ENCODE measurements at places on chromosomes 4 and X.

- DNase-seq, result no peak
These were observed 65.1 kb downstream of the ADAM29 start for GRCh38 chr4:174983128-174983750.

- DNase-seq, result no peak
These were observed 1742.8 kb downstream of the PCDH7 start for GRCh38 chr4:32462944-32463343.

GRCh38 chrX:48523682-48524081, 2.1 kb downstream of the EBP start:
- DNase-seq, result no peak

DNA sequence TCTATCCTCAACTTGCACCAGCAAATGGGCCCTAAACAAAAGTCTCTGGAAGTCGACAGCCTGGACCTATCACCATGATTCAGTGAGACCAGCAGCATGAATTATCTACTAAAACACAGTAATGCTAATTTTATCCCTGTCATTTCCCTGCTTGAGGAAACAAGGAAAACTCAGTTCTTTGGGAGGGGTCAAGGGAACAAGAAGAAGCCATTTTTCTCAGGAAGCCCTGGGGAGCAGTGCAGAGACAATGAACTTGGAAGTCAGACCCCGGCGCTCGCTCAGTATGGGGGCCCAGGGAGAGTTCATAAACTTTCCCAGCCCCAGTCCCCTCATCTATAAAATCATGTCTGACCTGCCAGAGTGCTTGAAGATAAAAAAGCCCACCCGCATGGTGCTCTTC, 50.4 kb downstream of the DCTD start:
- no peak for DNase-seq

- no peak for DNase-seq
These were observed 20.1 kb upstream of the SMIM14 start for GRCh38 chr4:39658756-39659155.

- no peak for DNase-seq
These were observed 584 bp downstream of the TMEM271 start for GRCh38 chr4:575281-576141.

DNA sequence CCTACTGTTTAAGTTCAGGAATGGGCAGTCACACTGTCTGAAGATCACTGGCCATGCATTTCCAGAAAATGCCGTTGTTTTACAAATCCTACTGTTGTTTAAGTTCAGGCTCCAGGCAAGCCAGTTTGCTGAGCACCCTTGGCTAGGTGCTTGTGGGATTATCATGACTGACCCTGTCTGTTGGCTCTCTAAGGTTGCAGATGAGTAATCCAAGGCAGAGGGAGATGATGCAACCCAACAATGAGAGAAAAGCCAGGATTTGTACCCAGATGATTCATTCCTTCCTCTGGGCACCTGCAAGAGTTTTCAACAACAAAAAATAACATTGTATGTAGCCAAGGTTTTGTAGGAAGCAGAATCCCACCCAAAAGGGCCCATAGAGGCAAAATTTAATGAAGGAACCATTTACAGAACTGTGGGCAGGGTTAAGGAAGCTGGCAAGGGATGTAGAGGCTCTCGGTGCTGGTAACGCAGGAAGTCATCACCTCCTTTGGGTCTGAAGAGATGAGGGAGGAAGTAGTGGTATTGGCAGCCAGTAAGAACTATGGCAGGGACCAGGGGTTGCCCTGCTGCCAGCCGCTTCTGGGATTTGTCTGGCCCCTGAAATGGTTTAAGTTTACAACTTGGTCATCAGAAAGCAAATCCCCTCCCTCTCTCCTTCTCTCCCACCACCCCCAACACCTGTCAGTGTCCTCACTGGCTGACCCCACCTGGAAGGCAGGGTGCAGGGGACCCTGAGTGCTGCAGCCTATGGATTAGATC, 54.8 kb downstream of the MSX1 start:
- DNase-seq, result peak; percentile 1

- DNase-seq, result no peak
These were observed 23.7 kb upstream of the NEIL3 start for GRCh38 chr4:177285953-177286352.

DNA sequence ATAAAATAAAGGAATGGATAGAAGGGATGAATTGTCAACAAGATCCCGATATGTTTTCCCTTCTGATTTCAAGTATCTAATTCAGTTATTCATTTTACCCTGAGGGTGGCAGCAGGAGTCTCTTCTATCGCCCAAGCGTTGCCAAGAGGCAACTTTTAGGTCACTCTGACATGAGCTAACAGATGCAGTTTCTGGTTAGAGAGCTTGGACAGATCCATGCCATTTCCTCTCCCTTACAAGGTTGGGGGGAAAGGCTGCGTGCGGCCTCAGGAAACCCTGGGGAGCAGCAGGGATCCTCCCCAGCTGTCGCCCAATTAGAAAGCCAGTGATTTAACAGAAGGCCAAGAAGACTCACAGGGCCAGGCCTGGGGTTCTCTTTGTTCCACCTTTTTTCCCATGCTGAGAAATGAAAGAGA, 35.3 kb upstream of the WAS start:
- no peak for DNase-seq

GRCh38 chr4:127309369-127310102, 323.2 kb upstream of the INTU start:
- no peak for DNase-seq

DNA sequence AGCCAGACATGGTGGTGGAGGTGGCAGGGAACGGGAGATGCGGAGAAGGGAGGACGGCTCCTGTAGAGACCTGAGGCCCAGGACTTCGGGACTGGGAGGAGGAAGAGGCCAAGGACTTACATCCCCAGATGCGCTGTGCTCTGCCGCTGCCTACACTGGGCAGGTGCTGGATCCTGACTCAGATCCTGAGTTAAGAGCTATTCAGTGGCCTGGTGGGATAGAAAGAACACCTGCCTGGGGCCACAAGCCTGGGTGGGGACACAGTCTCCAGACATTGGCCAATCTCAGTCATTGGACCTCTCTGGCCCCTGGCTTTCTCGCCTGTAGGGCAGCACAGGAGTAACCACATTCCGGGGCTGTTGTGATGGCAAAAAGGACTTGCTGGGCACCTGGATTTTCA, 10.9 kb upstream of the MSX1 start:
- DNase-seq, result no peak

- no peak for DNase-seq
These were observed 234.6 kb downstream of the SLC7A11 start for GRCh38 chr4:138007572-138007971.

GRCh38 chr4:8744083-8744805, 127.4 kb downstream of the HMX1 start:
- no peak for DNase-seq

DNA sequence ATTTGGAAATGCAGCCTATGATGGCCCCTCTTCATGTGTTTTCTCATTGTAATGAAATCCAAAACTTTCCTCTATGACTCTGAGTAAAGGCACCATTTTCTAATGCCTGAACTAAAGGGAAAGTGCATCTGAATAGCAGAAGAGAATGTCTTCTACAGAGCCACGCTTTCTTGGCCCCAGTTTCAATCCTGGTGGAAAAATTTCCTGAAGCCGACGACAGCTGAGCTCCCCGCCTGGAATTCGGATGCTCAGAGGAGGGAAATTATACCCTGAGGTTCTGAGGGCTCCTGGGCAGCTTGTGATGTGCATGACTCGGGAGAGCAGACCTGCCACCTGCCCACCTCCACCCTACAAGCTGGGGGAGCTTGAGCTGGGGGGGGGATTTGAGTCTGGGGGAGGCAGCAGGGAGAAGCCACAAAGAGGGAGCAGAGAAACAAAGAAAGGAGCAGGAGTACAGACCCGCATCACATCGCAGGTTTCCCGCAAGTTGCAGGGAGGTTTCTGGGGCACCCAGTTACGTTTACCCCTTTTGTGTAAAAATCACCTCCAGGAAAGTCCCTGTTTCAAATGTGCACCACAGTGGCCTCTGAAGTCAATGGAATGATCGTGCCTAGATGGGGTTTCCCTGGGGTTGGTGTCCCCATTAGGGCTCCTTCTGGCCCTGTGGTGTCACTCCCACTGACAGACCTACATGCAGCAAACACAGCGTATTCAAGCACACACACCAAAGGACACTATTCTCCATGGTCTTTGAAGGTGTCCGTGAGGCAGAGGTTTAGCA, 145.6 kb upstream of the RBPJ start:
- DNase-seq, result no peak

DNA sequence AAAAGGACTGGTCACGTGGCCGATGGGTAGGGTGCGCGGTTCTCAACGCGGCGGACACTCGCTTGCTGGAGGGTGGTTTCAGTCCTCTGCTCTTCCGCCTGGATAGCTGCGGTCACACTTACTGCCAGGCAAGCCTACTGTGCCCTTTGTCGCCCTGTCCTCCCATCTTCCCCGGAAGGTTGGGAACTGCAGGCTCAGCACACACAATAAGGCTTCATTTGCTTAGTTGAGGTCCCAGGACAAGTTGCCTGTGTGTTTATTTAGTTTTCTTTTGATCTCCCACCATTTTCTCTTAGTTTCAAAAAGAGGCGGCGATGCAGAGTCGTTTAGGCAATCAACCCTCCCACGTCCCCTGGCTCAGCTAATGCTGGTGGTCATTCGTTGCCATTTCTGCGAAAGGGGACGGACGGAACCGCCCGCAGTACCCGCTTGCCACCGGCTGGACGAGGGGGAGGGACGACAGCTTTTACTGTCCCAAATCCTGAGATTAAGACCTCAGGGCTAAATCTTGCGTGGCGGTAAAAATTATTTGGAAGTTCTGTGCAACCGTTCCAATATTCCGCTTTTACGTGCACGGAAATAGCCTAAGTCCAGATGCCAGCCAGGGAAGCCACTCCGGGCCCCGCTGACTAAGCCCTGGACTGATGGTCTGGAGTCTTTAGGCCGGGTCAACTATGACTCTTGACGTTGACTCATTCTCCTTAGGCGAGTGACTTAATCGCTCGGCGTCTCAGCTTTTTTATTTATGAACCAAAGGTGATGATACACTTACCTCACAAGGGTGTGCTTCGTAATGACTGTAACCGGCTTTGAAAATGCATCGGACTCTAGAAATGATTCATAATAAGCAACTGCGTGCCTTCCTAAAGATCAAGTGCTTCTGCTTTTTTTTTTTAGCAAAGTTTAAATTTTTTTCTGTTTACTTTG, 671 bp upstream of the EIF4E start:
- peak; percentile 85 for DNase-seq

- DNase-seq, result no peak
These were observed 38.5 kb downstream of the AGA start for GRCh38 chr4:177403746-177404145.

DNA sequence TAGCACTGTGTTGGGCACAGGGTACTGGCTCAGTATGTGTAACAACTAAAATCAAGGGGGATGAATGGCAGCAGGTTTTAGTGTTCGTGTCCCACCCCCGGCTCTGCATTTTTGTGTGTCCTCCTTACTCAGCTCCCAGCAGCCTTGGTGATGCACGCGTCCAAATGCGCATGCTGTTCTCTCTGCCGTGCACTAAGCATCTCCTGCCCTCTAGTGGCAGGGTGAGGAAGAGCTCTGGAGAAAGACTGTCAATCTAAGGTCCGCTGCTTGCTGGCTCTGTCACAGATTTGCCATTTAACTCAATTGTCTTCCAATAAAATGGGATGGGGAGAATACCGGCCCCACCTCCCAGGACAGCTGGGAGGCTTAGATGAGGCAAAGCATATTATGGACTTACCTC, 61.4 kb downstream of the WFS1 start:
- DNase-seq, result no peak

DNA sequence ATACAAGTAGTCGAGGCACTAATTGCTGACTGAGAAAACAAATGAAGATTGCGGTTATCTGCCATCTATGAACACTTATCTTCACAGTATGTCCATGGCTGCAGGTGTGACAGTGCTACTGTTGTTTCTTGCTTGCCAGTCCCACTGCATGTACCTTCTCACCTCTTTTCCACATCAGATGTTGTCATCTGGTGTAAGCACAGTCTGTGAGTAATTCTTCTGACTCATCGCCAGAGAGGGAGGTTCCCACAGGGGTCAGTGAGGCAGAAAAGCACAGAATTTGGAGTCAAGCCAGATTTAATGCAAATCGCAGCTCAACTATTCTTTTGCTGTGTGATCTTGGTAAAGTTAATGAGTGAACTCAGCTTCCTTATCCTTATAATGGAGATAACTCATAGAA, 144.4 kb downstream of the GLRA2 start:
- DNase-seq, result peak; percentile 36

GRCh38 chr4:18314731-18315130, 293.2 kb upstream of the LCORL start:
- DNase-seq, result no peak

DNA sequence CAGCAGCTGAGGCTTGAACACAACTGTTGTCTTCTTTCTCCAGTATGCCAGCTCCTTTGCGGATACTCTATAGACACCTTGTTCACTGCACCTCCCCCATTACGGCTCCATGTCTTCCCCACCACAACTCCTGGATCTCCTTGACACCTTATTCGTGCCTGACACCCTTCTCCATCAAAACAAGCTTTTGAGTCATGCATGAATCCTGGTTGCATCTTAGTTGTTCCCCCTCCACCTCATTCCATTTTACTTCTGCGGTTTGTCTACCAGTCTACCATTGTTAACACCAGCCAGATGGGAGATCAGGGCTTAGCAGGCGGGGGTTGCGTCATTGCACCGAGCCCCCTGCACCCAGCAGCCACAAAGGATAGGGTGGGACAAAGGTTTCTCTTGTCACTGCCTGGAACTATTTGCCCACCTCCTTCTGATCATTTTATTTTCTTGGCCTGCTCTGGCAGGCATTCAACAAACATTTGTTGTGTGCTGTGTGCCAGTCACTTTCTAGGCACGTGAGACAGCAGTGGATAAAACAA, 2.0 kb upstream of the CDK16 start:
- no peak for DNase-seq

- no peak for DNase-seq
These were observed 328.4 kb downstream of the PAPSS1 start for GRCh38 chr4:107391630-107392028.

GRCh38 chr4:182286035-182286434, 42.8 kb downstream of the TENM3 start:
- DNase-seq, result no peak

DNA sequence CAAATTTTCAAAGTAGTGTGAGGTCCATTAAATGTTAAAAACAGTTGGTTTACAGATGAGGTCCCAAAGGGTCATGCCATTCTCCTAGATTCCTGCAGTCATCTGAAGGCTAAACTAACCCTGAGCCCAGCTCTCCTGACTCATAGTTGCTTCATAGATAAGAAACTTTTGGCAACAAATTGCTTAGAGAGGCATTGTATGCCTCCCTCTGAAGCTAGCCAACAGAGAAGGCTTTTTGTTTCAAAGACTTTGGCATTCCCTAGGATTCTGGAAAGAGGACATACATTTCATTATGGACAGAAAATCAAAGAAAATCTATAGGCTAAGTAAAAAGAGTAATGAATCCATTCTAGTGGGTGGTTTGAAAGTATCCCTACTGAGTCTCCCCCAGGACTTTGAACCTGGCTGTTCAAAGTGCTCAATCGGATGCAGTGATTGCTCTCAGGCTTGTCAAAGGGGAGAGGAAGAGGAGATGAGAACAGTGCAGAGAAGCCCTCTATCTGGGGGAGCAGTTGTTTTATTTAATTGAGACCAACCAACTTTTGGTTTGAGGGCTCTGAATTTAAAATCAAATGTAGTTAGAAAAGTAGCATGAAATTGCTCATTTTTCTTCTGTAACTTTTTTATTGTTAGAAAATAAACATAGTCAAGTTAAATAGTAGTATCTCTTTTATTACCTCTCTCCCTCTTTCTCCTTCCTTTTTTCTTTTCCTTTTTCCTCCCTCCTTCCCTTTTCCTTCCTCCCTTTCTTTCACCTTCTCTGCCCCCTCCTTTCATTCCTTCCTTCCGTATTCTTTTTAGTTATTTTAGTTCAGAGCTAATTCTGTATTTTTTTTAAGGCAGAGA, 72.3 kb upstream of the ZNF518B start:
- no peak for DNase-seq
